ENCODE measurements at places on chromosomes 6 and 20. TPM values are rescaled to one million over a fixed set of nuclear protein-coding genes. Genes with fewer than 3 reads are reported as not detected.

- no peak for DNase-seq
Measured at GRCh38 chr6:161434921-161435747, 161.3 kb upstream of the AGPAT4 start.

DNA sequence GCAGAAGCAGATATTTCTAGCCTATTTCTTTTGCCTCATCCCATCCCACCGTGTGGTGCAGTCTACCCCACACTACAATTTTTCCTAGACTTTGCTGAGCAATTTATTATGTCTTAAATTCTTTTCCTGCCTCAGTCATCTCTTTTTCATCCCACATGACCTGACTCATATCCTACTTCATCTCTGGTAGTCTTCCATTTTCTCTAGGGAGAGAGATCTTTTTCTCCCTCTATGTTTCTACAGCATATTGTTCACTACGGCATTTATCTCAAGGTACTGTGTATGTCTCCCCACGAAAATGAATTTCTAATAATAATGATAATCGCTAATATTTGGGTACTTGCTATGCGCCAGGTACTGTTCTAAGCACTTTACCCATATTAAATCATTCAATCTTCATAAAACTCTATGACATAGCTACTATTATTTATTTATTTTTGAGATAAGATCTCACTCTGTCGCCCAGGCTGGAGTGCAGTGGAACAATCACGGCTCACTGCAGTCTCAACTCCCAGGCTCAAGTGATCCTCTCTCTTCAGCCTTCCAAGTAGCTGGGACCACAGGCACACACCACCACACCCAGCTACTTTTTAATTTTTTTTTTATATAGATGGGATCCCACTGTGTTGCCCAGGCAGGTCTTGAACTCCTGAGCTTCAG is 15.6 kb downstream of the PDSS2 start:
- no peak for DNase-seq

DNA sequence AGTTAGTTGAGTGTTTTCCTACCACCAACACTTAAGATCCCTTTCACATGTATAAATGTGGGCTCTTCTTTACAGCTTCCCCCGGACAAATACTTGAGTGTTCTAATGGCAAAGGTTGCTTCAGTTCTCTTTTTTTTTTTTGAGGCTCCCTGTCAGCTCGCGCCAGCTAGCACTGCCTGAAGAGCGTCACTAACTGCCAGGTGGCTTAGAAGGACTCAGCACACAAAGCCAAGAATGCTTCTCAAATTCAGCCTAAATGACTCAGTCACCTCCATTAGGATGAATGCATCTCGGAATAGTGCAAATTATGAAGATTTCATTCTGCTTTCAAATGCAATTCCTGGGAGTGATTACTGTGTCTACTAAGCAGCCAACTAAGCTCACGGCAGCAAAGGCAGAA is 150.7 kb upstream of the BTBD3 start:
- no peak for DNase-seq

DNA sequence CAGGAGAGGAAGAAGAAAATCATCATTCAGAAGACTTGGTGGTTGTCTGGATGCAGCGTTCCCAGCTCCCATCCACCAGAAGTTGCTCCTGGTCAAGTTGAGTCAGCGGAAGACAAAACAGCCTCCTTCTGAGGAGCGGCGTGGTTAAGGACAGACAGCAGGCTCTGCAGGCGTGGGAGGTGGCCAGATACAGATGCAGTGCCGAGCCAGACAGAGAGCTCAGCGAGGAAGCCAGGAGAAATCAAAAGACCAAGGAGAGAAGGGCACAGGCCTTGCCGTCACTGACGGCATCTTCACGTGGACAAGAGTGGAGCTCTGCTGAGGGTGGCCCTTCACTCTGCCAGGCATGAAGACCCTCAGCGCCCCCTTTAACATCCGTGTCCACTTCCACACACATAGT is 158.5 kb downstream of the THBS2 start:
- no peak for DNase-seq

- DNase-seq, result no peak
Measured at GRCh38 chr6:137875606-137876005, 8.5 kb downstream of the TNFAIP3 start.

DNA sequence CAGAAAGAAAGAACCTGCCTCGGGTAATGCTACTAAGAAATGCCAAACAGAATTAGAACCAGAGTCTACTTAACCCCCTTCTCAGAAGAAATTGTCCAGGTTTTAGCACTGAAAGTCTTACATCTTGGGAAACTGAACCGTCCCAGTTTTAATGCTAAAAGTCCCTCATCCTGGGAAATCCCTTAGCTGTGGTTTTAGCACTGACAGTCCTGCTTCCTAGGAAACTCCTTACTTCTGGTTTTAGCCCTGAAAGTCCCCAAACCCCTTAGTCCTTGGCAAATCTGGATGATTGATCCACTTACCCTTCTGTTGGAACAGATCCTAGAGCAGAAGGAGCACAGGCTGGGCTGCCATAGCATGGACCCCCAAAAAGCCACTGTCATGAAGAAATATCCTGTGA is 4.8 kb upstream of the TMEM14A start:
- DNase-seq, result no peak

- DNase-seq, result no peak
Measured at GRCh38 chr6:157240960-157241311, 82.4 kb downstream of the TMEM242 start.

DNA sequence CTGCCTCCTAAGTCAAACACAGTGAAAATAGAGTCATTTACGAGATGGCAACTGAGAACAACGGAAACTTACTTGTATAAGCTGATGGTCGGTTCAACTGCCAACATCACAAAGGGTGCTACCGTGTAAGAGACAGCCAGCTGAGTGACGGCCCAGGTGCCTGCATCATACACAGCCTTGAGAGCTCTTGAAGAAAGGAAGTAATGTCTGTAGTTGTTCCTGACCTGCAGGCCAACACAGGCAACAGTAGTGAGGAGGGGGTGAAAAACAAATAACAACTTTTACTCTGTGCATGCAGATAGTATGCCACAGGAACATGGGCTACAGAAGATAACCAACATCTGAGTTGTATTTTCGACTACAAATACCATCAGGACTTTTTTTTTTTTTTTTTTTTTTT is 102.7 kb downstream of the MBOAT1 start:
- no peak for DNase-seq

DNA sequence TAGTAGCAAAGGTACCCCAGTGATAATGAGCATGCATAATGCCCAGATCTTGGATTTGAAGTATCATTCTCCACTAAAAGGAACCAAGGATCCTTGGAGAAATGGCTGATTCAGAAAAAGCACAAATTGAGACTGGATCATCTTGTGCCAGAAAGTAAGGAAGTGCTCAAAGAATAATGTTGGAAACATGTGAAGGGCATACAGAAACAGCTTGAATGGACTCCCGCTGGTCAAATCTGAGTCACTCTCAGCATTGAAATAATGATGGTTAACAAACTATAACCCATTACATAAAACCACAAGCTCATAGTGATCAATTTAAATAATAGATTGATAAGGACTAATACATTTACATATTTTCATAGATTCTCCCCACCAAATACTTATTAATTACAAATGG is 3.6 kb upstream of the OSTM1 start:
- DNase-seq, result no peak

DNA sequence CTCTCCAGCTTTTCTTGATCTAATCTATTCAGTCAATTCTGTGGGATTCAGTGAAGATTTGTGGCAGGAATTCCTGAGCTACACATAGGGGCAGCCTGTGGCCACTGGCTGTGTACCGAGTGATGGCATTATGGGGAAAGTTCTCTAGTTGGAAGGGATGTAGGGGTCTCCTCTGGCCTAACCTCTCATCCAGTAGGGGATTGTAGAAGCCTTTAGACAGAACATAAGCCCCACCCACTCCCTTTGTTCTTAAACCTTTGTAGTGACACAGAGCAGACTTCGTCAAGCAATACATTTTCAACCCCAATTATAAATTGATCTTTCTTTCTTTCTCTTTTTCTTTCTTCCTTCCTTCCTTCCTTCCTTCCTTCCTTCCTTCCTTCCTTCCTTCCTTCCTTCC is 188.9 kb downstream of the QKI start:
- DNase-seq, result no peak

DNA sequence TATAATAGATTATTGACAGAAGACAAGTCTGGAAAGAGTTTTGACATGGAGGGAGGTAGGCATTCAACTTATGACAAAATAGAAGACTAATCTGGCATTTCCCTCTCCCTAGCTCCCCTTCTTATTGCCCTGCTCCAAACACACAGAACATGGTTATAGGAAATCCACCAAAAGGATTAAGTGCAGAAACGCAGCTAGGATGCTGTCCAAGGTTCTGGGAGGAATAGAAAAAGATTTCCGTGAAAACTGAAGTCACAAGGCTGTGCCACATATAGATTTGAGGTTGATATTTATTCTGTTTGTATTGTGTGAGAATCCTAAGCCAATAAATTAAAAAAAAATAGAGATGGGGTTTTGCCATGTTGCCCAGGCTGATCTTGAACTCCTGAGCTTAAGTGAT is 107.9 kb upstream of the MAP3K7 start:
- no peak for DNase-seq

GRCh38 chr20:25696371-25697131 is at the start of gene ZNF337:
TSS of gene ZNF337 (minus strand) at chr20:25696853. CDS start at chr20:25686417, 10,436 bp downstream.
- peak; percentile 95 for DNase-seq

GRCh38 chr6:136737871-136738691 is 54.2 kb downstream of the MAP3K5 start:
- DNase-seq, result peak; percentile 38

DNA sequence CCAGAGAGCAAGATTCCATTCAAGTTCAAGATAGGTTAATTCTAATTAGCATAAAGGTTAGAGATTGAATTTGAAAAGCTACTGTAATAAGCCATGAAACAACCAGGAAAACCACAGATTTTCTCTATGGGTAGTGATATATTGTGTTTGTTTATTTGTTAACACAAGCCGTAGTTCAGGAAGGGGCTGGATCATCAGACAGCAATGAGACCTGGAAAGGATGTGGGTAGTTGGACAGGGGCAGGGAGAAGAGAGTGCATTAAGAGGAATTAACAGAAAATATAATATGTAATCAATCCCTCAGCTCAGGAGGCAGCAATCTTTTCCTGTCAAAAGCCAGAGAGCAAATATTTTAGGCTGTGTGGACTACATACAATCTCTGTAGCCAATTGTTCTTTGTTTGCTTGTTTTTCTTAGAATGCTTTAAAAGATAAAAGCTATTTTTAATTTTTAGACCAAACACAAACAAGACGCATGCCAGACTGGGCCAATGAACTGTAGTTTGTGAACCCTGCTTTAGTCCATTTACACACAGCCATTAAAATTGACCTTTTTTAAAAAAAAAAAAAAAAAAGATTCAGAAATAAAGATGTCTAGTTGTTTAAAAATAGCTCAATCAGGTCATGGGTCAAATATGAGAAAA is 398.7 kb upstream of the MARCKS start:
- no peak for DNase-seq

GRCh38 chr20:24490598-24490997 is 21.2 kb downstream of the SYNDIG1 start:
- DNase-seq, result no peak

DNA sequence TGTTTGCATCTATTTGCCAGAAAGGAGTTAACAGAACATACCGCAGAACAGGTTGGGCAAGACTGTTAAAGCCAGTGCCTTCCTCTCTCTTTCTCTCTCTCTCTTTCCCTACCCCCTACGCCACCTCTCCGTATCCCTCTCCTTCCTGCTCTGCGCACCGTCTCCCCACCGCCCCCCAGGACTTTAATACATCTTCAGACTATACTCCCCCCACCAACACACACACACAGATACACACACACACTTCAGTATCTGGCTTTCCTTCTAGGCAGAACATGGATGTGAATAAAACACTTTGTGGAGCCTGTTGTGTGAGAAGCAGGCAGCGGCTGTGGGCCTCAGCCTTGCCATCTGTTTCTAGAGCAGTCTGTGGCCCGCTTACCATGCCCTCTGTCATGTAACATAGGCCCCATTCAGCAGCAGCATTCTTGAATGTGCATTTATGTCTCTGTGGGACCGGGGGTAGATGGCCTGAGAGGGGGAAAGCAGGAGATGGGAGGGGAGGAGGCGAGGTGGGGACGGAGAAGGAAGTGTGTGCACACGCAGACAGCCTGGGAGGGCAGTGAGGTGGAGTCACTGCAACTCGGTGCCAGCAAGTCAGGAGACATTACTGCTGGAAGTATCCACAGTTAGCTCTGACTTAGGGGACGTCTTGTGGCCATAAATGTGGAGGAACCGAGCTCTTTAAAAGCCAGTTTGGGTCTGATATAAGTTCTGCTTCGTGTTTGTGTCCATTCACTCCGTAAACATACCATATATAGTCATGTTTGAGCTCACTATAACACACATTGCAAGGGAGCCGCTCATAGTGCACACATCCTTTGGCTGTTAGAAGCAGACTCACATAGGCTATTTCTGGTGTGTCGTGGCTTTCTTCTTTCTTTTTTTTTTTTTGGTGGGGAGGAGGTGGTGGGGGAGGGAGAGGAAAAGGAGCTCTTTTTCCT is 38.4 kb downstream of the RREB1 start:
- peak; percentile 77 for DNase-seq

DNA sequence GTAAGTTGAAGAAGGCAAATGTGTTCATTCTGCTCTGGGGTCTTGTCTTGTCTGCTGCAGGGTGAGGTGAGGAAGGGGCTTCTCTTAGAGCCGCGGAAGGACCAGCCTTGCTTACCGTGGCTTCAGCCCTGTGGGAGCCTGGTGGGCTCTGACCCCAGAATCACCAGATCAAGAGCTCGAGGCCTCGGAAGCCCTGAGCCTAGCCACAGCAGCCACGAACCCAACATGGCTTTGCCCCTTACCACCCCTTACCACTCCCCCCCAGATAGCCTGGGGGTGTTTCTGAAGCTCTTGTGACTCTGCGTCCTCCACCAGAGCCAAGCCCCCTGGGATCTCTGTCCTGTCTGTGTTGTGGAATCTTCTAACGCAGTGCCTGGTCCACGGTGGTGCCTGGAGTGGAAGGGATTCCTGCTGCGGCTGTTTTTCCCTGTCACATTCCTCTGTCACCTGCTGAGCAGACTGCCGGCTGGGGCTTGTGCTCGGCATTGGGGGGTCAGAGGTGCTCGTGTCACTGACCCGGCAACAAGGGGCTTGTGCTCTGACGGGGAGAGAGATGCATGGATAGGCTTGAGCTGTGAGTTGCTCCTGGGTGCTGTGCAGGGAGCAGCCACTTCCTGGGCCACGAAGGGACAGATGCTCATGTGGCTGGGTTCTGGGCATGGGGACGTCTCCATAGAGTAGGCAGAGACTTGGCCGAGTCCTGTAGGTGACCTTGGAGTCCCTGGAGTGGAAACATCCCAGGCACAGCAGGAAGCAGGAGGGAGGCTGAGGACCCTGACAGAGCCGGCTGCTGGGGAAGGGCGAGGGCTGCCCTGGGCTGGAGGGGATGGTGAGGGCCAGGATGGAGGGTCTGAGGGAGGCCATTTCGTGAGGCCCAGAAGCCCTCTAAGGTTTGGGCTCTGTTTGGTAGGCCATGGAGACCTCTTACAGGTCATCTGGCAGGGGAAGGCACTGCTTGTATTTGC is 316.0 kb downstream of the QKI start:
- DNase-seq, result no peak

SIRPB1 gene
- total RNA-seq, result 1.3 TPM

GJA10 gene
- not detected for total RNA-seq

IRF4 gene
- 6.8 TPM for total RNA-seq

PROKR2 gene
- not detected for total RNA-seq

LY6G6D gene
- not detected for total RNA-seq

IL17A gene
- not detected for total RNA-seq

SUMO4 gene
- total RNA-seq, result 10.2 TPM

SLX4IP gene
- 7.1 TPM for total RNA-seq

LAMA5 gene
- total RNA-seq, result 54.6 TPM

FOXQ1 gene
- not detected for total RNA-seq

Data from transverse colon (tissue), 4 donors.